ENCODE measurements at places on chromosomes 5 and 9. TPM values are rescaled to one million over a fixed set of nuclear protein-coding genes. Genes with fewer than 3 reads are reported as not detected.

Gene NEUROG1
- polyA plus RNA-seq = not detected

Gene GADD45G
- 0.96 TPM for polyA plus RNA-seq

Gene SLC12A2
- polyA plus RNA-seq = 7.3 TPM

Gene PITX1
- polyA plus RNA-seq = not detected

Gene PTPN3
- polyA plus RNA-seq = not detected

Gene PNPLA7
- polyA plus RNA-seq = 6.1 TPM

Gene ENG
- polyA plus RNA-seq = 3.5 TPM

Gene PALM2AKAP2
- polyA plus RNA-seq = not detected

Gene N4BP3
- 10.1 TPM for polyA plus RNA-seq

Gene ARL14EPL
- not detected for polyA plus RNA-seq

Gene SLC46A2
- polyA plus RNA-seq = not detected

Gene IER5L
- polyA plus RNA-seq = not detected

Gene SLC22A4
- not detected for polyA plus RNA-seq

Gene SLC34A1
- polyA plus RNA-seq = not detected

Gene SPINK4
- not detected for polyA plus RNA-seq

Gene MARVELD2
- 0.32 TPM for polyA plus RNA-seq

Gene LMX1B
- polyA plus RNA-seq = not detected

Gene CFAP77
- polyA plus RNA-seq = 0.16 TPM

Gene SHOC1
- polyA plus RNA-seq = not detected

Gene FOXD4
- polyA plus RNA-seq = not detected

Gene ORM2
- not detected for polyA plus RNA-seq

Gene CCNO
- polyA plus RNA-seq = not detected

Gene IL7R
- polyA plus RNA-seq = 3.7 TPM

Gene TAF11L5
- not detected for polyA plus RNA-seq

Gene SOX30
- polyA plus RNA-seq = 1.1 TPM

Gene WDR5
- 10.4 TPM for polyA plus RNA-seq

Gene LCNL1
- polyA plus RNA-seq = not detected

Gene TMEM174
- polyA plus RNA-seq = not detected

Gene AK8
- 0.90 TPM for polyA plus RNA-seq

Gene TLE1
- polyA plus RNA-seq = 98.0 TPM

Data from naive B cell (primary cell).